CD4-positive, alpha-beta T cell treated with Interleukin-1 beta for 1 hour (primary cell): ENCODE measurements at places on chromosomes 4 and X.
A peak's percentile ranks its signal among the peaks of the same experiment; 100 is the strongest.

GRCh38 chrX:49053223-49054072 is 5.4 kb upstream of the CCDC120 start:
- DNase-seq = peak; percentile 71

GRCh38 chr4:14925471-14925870 is 76.8 kb upstream of the CPEB2 start:
- no peak for DNase-seq

- DNase-seq = no peak
Observed at GRCh38 chr4:122583906-122584305, 37.0 kb downstream of the IL21 start.

GRCh38 chrX:10512741-10513140 is 107.6 kb downstream of the MID1 start:
- no peak for DNase-seq

DNA sequence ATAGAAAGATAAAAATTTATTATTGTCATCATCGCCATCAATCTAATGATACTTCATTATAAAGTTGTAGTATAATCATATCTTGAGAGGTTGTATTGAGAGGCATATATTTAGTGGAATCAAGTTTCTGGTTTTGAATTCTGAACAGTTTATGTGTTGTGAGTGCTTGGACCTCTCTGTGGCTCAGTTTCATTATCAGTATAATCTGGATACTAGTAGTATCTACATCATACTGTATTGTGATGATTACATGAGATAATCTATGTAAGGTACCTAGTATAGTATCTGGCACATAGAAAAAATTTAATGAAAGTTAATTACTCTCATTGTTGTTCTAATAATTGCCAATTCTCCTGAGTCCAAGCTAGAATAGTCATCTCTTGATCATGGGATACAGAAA is 161.2 kb upstream of the UBQLN2 start:
- no peak for DNase-seq

GRCh38 chrX:22686138-22686541 is 313.6 kb upstream of the DDX53 start:
- DNase-seq = no peak

DNA sequence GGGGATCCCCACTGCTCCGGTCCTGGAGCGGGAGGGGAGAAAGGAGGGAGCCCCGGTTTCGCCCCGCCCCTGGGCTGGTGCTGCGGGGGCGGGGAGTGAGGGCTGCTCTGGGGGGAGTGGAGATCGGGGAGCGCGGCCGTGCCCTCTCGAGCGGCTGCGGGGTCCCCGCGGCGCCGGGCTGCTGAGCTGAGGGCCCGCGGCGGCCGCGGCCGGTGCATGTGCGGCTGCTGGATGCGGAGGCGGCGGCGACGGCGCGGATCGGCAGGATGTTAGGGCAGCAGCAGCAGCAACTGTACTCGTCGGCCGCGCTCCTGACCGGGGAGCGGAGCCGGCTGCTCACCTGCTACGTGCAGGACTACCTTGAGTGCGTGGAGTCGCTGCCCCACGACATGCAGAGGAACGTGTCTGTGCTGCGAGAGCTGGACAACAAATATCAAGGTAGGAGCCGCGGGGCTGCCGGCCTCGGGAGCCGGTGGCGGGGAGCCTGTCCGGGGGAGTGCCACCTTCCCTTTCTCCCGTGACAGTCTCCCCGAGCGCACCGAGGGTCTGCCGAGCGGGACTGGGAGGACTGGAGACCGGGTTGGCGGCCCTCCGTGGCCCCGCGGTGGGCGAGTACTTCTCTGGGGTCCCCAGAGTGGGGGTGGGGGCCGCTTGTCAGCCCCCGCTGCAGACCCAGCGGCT is at the start of gene ING2:
Gene ING2, plus strand, starts transcription at position 129 of the 681 bp plus-strand sequence. Its CDS starts 138 bp downstream, at position 267.
- no peak for DNase-seq

DNA sequence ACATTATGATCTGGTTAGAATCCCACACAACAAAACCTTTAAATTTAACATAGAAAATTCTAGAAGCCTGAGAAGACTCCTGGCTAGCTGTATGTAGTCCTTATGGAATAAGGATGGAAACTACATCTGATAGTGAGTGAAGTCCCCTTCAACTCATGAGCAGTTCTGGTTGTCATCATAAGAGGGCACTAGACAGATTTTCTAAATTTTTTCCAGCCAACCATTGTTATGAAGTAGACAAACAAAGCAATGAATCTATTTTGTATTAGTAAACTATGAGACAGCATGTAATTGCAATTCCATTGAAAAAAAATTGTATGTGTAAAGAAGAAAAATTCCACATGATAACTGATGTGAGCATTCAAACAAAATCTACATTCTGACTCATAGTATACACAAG is 35.2 kb downstream of the PWWP3B start:
- no peak for DNase-seq

DNA sequence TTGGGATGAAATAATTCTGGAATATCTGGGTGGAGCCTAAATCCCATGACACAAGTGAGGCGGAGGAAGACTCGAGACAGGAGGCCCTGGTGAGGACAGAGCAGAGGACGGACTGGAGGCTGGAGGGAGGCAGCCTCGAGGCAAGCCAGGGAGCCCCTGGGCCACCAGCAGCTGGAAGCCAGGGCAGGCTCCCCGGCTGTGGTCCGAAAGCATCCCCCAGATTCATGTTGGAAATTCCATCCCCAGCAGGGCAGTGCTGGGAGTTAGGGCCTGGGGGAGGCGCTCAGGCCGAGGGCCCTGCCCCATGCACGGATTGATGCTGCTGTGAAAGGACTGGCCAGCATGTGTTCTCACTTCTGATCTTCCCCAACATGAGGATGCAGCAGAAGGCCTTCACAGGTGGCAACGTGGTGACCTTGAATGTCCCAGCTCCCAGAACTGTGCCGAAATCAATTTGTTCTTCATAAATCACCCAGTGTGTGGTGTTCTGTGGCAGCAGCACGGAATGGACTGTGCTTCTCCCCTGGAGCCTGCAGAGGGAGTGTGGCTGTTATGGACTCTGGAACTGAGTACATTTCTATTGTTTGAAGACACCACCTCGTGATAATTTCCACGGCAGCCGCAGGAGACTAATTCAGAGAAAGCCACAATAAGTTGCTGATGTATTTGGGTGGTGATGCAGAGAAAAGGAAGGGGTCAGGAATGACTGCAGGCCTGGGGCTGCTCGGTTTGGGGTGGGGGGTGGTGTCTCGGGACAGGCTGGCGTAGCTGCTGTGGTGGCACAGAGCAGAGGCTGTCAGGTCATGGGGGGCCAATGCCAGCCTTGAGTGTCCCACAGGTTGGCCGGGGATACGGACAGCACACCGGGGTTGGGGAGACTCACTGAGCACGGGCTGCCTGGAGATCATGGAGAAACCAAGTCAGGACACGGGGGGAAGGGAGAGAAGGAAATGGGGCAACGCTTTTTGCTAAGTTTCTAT is 56.9 kb downstream of the PCGF3 start:
- DNase-seq = no peak

- DNase-seq = peak; percentile 48
Observed at GRCh38 chrX:2928583-2929434, at the start of gene ARSD. Gene ARSD (minus strand): TSS chrX:2929339. CDS start chrX:2929275, 64 bp downstream.

GRCh38 chr4:70630162-70630561 is 1.6 kb downstream of the ENAM start:
- DNase-seq = no peak

- no peak for DNase-seq
Observed at GRCh38 chr4:93834249-93835066, 5.9 kb downstream of the ATOH1 start.

DNA sequence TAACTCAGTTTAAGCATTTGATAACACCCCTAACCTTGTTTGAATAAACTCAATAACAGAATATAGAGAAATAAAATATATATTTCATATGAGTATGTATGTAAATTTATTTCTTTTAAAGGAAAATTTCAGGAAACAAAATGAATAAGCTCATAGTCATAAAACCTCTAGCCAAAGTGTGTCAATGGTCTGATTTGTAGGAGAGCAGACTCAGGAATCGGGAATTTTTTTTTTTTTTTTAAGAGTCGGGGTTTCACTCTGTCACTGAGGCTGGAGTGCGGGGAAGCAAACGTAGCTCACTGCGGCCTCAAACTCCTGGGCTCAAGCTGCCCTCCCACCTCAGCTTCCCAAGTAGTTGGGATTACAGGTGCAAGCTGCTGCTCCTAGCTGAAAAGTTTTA is 2.4 kb downstream of the PKD2 start:
- no peak for DNase-seq

DNA sequence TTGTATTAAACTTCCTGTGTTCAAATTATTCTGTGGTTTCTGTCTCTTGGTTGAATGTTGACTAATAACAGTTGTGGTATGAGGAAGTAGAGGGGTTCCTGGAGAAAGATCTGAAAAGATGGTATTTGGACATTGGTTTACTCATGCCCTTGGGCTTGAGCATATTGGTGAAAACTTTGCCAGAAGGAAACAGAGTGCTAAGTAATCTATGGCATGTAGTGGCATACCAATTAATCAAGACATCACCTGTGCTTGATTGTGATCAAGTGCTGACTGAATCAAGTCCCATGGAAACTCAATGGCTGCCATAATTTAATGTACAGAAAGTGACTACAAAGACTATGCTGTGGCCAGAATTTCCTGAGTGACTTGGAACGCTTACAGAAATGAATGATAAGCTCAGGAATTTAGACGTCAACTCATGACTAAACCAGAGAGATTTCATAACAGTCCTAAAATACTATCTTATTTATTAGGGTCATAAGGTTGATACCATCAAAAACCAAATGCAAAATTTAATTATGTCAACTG is 2062.9 kb downstream of the ARAP2 start:
- no peak for DNase-seq
